ENCODE measurements at places on chromosomes 11 and 22.
A peak's percentile ranks its signal among the peaks of the same experiment; 100 is the strongest.

GRCh38 chr11:70139785-70140410, 61.8 kb downstream of the ANO1 start:
- DNase-seq: no peak

DNA sequence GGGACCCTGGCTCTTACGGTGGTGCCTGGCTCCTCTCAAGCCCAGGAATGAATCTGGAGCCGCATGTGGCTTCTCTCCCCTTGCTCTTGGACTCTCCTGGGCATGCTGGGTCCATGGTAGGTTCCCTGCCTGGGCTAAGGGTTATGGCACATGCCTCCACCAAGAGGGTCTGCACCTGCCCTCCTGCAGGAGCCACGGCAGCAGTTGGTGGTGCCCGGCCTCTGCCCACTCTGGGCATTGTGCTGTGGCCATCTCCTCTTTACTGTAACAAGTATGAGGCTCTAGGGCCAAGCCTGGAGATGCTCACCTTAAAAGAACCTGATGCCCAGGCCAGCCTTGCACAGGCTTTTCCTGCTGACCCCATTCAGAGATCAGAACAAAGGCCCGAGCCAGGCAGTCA, 104.0 kb upstream of the PITPNB start:
- no peak for DNase-seq

GRCh38 chr11:111063726-111064517, 181.6 kb upstream of the POU2AF2 start:
- DNase-seq: peak; percentile 54

DNA sequence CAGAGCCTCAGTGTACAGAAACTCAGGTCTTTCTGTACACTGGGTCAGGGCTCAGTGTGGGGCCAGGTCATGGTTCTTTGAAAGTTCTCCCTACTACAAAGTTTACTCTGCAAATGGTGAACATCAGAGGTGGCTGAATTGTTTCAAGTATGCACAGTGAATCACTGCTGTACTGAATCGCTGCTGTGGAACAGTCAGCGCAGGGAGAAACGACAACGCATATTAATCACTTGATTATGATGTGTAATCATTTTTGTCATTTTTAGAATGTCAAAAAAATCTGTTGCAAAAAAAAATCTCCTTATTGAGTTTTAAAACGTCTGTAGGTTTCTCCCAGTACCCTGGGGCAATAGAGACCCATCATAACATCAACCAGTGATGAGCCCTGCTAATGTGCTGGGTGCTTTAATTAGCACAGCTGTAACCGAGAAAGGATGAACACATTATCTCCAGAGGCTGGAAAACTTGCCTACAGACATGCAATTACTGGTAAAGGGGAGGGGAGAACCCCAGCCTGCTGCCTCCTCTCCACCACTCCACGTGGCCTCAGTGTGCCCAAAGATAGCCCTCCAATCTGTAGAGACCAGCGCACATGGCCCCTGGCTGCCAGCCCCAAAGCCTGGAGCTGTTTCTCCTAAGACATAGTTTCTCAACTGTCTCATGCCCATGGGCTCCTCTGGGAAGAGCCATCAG, 12.8 kb downstream of the ARRB1 start:
- peak; percentile 48 for DNase-seq

- DNase-seq: no peak
These were observed 19.7 kb downstream of the DKK3 start for GRCh38 chr11:11988681-11989261.

DNA sequence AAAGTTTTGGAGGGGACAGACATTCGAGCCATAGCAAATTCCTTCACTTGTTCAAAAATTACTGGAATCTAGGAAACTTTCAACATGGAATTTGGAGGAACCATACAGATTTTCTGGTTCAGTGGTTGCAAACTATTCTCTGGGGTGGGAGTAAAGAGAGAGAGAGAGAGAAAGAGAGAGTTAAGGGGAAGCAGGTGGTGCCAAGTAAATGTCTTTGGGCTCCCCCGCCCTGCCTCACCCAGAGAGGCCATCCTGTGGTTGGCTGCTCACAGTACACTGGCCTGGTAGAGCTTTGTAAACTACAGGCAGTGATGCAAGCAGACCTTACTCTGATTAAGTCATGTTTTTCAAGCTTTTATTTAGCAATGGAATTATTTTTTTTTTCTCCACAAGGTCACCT, 82.6 kb downstream of the ADAMTS15 start:
- peak; percentile 29 for DNase-seq
